ENCODE measurements at places on chromosomes 12 and 14.

DNA sequence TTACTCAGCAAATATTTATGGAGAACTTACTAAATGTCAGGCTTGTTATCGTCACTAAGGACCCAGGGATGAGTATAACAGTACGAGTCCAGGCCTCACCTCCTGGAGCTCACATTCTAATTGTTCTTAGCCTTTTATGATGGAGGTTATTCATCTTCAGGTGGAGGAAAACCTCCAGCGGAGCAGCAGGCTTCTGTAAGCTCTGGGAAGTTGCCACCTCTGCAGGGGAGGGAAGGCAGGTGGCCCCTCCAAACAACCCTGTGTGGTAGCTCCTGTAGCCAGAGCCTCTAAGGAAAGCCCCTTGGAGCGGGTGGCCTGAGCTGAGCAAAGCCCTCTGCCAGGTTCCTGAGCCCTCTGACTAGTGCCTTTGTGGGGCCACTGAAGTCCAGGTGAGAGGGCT lies 104.1 kb downstream of the SMOC1 start:
- DNase-seq = no peak

DNA sequence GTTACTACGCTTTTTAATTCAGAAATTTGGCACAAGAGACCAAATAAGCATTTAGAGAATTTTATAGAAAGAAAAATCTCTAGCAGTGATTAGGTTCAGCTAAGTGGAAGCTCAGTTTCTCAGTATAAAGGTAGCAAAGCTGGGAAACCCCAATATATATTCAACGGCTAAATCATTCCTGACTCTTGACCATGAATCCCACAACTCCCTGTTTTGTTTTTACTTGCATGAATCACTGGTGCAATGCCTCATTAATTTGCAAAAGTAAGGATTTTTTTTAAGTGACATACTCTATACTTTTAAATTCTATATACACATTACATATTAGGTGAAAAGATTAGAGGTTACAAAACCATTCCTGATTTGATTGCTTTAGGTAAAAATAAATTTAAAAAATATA lies 74.3 kb upstream of the PLEKHG7 start:
- no peak for DNase-seq

- DNase-seq = no peak
These were observed 93.9 kb downstream of the SLC16A7 start for GRCh38 chr12:59689776-59690175.

DNA sequence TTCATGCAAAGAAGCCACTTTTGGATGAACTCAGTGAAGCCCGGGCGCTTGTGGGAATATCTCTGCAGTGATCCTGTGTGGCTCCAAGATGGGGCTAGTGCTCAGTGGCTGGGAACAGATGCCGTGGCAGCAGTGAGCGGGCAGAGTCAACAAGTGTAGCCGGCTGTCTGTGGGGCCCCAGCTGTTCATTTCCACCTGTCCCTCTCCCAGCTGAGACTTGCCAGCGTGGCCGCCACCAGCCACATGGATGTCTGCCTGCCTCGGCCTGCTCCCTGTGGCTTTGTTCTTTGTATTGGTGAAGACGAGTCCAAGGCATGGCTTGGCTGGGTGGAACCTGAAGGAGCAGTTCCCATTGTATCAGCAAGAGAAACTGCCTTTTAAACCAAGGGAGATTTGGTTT lies 77.3 kb downstream of the NOS1 start:
- DNase-seq = no peak

DNA sequence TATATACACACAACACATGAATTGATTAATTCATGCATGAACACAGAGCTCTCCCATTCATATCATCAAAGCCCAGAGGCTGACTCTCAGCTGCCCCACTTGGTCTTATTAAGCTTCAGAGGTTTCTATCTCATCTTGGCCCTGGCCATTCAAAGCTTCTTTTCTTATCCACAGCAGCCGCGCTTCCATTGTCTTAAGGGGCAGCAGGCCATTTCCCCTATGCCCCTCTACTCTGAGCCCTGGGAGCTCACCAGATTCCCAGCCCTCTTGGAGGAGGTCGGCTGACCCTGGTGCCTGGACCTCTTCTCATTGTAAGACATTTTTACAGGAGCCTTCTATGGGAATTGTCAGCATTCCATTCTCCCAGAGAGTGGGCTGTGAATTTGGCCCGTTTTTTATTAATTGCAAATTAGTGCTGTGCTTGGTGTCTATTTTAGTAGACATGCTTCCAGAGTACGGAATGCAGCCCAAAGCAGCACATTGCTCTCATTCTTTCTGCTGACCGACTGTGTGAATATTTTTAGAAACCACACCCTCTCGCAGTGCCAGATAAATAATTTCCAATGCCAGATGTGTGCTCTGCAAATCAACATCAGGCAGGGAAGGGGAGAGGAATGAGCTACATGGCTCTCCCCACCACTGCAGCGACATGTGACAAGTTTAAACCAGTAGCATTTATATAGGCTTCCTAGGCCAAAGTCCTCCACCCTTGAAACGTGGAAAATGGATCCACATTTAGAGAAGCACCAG lies 58.5 kb downstream of the NUAK1 start:
- peak; percentile 24 for DNase-seq

DNA sequence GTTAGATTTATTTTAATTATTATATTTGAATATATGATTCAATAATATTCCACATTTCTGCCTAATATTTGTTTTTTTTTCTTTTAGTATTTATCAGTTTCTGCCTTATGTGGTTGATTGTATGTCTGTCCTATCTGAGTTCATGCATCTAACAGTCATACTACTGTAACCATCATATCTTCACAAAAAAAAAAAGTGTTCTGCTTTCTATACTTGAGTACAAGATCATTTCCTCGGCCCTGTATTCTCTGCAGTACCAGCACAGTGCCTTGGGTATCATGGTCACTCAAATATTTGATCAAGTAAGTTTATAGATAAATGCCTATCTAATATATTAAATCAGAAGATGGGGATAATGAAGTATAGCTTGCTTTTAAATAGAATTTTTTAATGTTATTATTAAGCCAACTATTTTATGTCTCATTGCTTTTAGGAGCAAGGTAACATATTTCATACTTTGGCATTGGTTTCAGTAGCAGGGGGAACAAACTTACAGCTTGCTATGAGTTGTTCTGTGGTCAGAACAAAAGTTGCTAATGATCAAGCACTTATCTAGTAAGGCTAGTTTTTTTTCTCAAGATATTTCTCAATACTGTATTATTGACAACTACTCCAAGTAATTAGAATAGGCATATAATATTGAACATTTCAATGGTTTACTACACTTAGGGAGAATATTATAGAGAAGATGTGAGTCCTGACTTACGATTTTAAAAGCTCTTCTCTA lies 290.5 kb upstream of the FBXO33 start:
- no peak for DNase-seq

DNA sequence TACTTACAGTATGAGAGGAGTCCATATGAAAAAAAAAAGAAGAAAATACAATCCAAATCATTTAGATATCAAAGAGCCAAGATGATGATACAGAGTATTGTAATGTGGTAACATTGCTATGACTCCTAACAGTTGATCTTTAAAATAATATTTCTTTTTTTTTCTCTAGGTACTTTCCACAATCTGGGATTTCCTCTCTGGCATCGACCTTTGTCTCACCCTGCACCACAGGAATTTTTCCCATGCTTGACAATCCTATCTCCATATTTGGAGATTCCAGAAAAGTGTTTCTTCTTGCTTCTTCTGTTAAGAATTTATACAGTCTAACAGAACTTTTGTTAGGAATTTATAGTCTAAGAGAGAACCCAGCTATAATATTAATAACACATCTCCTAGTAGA lies 184.4 kb downstream of the ITPR2 start:
- DNase-seq = no peak

DNA sequence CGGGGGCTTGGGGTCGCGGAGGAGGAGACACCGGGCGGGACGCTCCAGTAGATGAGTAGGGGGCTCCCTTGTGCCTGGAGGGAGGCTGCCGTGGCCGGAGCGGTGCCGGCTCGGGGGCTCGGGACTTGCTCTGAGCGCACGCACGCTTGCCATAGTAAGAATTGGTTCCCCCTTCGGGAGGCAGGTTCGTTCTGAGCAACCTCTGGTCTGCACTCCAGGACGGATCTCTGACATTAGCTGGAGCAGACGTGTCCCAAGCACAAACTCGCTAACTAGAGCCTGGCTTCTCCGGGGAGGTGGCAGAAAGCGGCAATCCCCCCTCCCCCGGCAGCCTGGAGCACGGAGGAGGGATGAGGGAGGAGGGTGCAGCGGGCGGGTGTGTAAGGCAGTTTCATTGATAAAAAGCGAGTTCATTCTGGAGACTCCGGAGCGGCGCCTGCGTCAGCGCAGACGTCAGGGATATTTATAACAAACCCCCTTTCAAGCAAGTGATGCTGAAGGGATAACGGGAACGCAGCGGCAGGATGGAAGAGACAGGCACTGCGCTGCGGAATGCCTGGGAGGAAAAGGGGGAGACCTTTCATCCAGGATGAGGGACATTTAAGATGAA lies 630 bp downstream of the FOS start:
- DNase-seq = no peak

GRCh38 chr12:67449591-67450052 lies 180.5 kb downstream of the CAND1 start:
- no peak for DNase-seq

DNA sequence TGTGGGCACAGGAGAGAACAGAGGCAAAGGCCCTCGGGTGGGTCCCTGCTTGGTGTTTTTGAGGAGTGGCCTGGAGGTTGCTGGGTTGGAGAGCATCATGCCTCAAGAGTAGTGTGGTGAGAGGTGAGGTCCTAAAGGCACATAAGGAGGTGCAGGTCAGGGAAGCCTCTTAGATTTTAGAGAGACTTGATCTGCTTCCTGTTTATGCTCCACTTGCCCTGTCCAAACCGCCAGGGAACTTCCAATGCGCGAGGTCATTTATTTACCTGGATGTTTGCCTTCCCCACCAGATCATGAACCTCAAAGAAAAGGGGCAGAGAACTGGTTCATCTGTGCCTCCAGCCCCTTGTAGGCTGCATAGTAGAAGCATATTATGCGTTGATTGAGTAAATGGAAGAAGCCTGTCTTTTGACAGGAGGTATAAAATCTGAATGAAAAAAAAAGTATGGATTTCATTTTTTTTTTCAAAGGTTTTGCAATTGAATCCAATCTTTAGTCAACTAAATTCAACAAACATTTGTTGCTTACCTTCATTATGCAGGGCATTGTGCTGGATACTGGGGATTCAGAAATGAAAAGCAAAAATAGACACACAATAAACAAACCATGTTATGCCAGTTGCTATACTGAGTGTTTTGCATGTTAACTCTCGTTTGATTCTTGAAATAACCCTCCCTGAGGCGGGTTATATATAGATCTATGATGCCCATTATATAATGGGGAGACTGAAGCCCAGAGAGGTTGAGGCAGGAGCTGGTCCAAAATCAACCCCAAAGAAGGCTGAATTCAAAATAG lies 485.2 kb downstream of the VRK1 start:
- DNase-seq = no peak

- DNase-seq = no peak
These were observed 25.6 kb upstream of the NFYB start for GRCh38 chr12:104163631-104164030.

GRCh38 chr12:38161123-38162000 lies 155.2 kb upstream of the ALG10B start:
- DNase-seq = no peak

- peak; percentile 69 for DNase-seq
These were observed 3.0 kb upstream of the CORO1C start for GRCh38 chr12:108734200-108734906.

- DNase-seq = no peak
These were observed 31.2 kb downstream of the TMEM132C start for GRCh38 chr12:128298091-128298748.

- DNase-seq = no peak
These were observed 258.4 kb downstream of the PPFIA2 start for GRCh38 chr12:81500788-81501187.

DNA sequence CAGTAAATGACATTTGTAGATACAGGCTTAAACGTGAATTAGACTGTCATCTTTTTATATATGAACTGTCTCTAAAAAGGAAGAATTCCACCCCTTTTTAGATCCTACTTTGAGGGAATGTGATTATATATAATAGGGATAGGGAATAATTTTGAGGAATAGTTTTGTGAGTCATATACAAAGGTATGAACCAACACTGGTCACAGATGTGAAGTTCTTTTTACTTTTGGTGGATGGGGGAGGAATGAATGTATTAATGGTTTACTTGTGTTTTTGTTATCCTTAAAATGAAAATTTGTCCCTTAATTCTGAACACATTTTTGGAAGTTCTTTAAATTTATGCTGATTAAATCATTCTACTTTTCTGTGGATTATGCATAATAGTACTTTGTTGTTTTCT lies 30.4 kb downstream of the FRS2 start:
- DNase-seq = no peak

DNA sequence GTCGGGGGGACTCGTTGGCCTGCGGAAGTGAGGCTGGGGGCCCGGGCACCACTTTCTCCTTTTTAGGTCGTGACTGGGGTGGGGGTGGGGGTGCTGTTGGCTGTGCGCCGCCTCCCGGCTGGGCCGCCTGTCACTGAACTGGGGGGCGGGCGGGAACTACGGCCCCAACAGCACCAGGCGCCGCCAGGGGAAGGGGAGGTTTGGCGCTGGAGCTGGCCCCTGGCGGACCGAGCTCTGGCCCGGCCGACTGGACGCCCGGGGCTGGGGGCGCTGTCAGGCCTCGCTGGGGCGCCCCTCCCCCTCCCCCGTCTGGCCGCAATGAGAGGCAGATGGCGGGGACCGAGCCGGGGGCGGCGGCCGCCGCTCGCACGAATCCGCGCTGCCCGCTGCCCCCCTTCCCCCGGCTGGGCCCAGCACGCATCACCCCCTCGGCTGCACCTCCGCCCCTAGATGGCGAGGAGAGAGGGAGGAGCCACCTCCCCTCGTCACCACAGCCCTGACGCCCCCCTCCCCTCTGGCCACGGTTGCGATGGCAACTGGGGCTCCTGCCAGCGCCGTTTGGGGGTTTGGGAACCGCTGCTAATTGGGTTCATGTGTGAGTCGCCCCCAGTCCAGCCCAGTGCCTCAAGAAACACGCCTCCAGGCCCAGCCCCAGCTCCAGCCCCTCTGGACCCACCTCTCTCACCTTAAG lies 723 bp downstream of the NFATC4 start:
- DNase-seq = no peak

DNA sequence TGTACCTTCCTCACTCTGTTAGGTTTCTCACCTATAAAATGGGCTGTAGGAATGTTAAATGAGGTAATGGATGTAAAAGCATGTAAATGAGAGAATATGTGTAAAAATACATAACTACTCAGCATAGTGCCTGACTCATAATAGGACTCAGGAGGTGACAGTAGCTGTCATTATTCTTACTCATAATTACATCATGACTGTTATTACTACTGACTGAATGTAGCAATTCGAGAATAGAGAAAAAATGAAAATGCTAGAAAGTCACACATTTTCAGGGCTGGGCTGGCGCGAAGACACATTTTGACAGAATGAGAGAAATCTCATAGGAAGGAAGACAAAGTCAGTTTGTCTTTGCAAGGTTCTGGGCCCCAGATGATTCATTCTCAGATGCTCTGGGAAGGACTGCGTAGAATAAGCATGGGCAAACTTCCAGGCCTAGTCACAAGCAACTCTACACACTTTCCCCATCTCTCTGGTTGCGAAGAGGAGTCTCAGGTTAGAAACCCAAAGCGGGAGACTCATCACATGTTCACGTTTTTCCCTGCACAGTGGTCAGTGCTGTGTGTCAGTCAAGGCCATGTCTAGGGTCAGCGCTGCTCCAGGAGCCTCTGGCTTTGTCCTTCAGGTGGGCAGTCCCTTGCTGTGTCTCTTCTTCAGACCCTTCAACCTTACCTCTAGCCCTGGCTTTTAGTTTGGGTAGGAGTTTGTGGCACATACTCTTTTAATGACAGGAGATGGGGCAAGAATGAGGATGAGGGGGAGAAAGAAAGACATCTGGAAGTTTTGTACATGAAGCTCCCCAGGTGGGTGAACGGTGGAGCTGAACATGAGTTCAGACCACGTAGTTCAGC lies 8.4 kb downstream of the GPRC5A start:
- no peak for DNase-seq

- DNase-seq = no peak
These were observed 73.8 kb upstream of the PTPRR start for GRCh38 chr12:70994217-70994788.

Data from SK-N-MC (cell line).